ENCODE measurements at places on chromosomes 7 and 10. TPM values are rescaled to one million over a fixed set of nuclear protein-coding genes. Genes with fewer than 3 reads are reported as not detected.

The MYH16 gene
- total RNA-seq = not detected

The WIPF3 gene
- total RNA-seq = 7.5 TPM

The IQCE gene
- 5.1 TPM for total RNA-seq

The GDF2 gene
- 1.7 TPM for total RNA-seq

The CALD1 gene
- 1,052 TPM for total RNA-seq

The RBP3 gene
- total RNA-seq = 2.2 TPM

The ING3 gene
- total RNA-seq = 44.1 TPM

The TFR2 gene
- total RNA-seq = 2.4 TPM

The NUTM2E gene
- total RNA-seq = 1.4 TPM

The TSPAN15 gene
- 48.9 TPM for total RNA-seq

The SPAM1 gene
- 1.2 TPM for total RNA-seq

The ZC3HAV1L gene
- 28.9 TPM for total RNA-seq

The OR13A1 gene
- 0.72 TPM for total RNA-seq

The GIMAP8 gene
- 1.2 TPM for total RNA-seq

The GRM8 gene
- total RNA-seq = 4.1 TPM

The TNS3 gene
- total RNA-seq = 73.9 TPM

The ZNF365 gene
- total RNA-seq = 6.3 TPM

The IL2RA gene
- 5.1 TPM for total RNA-seq

The SLC16A9 gene
- total RNA-seq = 2.4 TPM

All from umbilical cord (tissue), 2 donors.